Stimulated activated naive CD8-positive, alpha-beta T cell treated with anti-CD3 and anti-CD28 coated beads, Interleukin-15, Interleukin-2, amounts not matched to agents 100 U/mL and 50 U/mL, for 24 hours (primary cell): ENCODE measurements at places on chromosomes 13 and 19.
A peak's percentile ranks its signal among the peaks of the same experiment; 100 is the strongest.

DNA sequence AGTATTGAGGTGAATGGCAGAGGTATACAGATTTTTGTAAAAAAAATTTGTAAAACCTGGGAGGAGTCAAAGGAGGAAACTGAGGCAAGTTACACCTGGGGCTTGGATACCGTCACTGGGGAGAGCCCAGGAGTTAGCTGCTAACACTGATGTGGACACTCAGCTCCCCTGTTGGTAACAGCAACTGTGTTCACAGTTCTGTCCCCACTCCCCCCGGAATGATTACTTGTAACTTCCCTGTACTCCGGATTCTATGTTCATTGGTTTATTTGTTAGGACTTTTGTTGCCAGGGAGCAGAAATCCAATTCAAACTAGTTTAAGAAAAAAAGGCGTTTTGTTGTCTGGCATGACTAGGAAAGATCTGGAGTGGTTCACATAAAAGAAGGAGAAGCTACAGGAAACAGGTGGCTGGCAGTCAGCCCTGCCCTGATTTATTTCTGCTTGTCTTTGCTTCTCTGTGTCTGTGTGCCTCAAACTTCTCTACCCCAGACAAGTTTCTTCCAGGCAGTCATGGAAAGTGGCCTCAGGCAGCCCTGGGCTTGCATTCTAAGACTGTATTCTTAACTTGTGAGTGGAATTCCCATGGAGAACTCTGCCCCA, 2.3 kb upstream of the GPR12 start:
- DNase-seq: no peak

GRCh38 chr13:101416181-101417042, at the start of gene NALCN:
Gene NALCN, minus strand, starts transcription at chr13:101416508. Its CDS starts 17,382 bp downstream, at chr13:101399126.
- peak; percentile 6 for DNase-seq

- no peak for DNase-seq
These were observed 1241.5 kb upstream of the MIR17HG start for GRCh38 chr13:90105849-90106496.

DNA sequence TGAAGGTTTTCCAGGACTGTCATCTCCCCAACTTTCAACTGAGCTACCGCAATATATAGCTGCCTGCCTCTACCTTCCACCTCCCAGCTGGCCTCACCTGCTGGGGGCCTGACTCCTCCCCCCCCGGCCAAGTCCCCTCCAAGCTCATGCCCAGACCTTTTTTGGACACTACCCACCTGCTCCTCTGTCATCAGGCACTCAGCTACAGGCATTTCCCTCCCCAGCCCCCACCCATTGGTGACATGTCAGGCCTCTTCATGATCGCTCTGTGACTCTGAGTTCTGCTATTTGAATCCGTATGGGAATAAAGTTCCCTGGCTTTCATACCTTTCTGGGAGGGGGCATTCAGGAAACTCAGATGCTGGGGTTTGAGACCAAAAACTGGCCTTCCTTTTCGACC, 1.8 kb downstream of the PRKACA start:
- no peak for DNase-seq

- no peak for DNase-seq
These were observed 7.5 kb downstream of the PLAUR start for GRCh38 chr19:43662487-43662886.

GRCh38 chr19:44848036-44848811, 2.1 kb downstream of the NECTIN2 start:
- DNase-seq: no peak

- no peak for DNase-seq
These were observed 124.2 kb downstream of the LMO7 start for GRCh38 chr13:75760131-75761021.

GRCh38 chr13:38617936-38618335, 68.9 kb upstream of the FREM2 start:
- DNase-seq: no peak

DNA sequence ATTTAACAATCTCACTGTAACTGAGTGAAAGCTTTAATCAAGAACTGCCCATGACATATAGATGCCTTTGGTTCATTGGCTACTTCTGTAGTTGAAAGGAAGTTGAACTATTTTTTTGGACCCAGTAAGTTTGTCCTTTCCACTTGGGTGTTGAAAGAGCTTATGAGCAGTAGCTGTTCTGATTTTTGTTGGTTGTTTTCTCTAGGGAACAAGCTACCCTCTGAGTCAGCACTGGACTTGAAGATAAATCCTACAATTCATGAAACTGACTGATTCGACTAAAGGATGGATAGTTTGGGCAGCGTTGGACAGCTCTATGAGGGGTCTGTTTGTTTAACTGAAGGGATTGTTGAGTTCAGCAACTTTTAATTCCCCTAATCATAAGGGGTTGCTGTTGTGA, 101.0 kb downstream of the PAN3 start:
- DNase-seq: no peak

GRCh38 chr19:8866344-8866743, 34.2 kb downstream of the MBD3L1 start:
- DNase-seq: no peak

GRCh38 chr13:113968463-113969310, 5.2 kb downstream of the C13orf46 start:
- DNase-seq: no peak

DNA sequence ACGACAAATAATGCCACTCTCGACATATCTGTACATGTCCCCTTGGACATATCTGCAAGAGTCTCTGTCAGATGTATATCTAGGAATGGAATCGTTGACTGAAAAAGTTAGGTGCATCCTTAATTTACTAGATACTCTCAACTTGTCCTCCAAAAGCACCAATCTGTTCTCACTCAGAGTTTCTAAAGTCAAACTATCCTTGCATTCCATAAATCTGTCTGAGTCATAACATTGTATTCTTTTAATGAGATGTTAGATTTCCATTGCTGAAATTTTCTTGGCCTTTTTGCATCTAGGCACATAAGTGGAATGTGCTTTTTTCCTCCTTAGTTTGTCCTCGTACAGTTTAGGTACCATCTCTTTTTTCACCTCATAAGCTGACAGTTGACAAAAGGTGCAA, 139.8 kb downstream of the PTPRS start:
- no peak for DNase-seq

- peak; percentile 7 for DNase-seq
These were observed 380.8 kb downstream of the LMO7 start for GRCh38 chr13:76016799-76017400.

DNA sequence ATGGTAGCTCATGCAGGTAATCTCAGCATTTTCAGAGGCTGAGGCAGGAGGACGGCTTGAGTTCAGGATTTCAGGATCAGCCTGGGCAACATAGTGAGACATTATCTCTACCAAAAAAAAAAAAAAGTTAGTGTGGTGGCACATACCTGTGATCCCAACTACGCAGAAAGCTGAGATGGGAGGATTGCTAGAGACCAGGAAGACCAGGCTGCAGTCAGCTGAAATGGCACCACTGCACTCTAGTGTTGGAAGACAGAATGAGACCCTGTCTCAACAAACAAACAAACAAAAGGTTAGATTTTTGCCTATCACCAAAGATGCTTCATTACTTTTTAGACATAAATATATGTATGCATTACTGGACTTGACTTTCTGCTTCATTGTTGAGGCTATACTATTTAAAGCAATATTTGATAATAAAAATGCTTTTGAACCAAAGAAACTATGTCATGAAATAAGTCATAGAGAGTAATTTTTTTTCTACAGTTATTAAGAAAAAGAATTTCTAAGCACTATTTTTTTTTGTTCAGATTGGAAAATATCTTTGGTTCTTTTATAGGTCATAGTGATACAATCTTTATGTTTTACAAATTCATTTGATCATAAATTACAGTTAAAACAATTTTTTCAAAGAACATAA, 1180.1 kb upstream of the ATXN8OS start:
- no peak for DNase-seq

DNA sequence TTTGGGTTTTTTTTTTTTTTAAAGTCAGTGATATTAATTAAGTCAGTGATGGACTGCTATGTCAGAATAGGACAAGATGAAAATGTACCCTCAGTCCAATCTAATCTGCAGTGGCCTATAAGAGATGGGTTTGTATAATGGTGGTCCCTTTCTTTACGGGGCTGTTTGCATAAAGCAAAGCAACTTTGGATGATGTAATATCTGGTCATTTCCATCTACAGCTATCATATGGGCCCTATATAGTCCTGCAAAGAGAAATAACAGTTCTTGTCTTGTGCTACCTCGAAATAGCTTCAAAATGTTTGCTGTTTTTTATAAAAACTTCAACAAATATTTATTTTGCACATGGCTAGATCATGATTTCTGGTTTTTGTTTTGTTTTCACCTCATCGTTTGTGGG, 20.2 kb upstream of the POMP start:
- no peak for DNase-seq

- DNase-seq: no peak
These were observed 78.5 kb upstream of the NBEA start for GRCh38 chr13:34863360-34864135.

- no peak for DNase-seq
These were observed 716 bp upstream of the MAP2K2 start for GRCh38 chr19:4124638-4125037.

DNA sequence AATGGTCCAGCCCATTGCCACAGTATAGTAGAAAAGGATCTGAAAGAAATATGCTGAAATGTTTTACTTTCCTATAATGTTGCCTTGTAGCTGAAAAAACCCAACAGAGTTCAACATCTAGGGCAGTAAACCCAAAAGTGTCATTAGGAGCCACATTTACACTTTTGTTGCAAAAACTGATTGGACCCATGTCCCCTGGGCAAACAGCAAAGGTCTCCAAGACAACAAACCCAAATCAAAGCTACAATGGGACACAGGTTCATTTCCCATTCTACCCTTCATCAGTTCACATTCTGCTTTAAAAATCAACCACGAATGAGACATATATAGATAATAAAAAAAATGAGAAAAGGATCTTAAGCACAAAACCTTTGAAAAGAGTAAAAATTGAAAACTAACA, 744.8 kb downstream of the PCDH17 start:
- no peak for DNase-seq

DNA sequence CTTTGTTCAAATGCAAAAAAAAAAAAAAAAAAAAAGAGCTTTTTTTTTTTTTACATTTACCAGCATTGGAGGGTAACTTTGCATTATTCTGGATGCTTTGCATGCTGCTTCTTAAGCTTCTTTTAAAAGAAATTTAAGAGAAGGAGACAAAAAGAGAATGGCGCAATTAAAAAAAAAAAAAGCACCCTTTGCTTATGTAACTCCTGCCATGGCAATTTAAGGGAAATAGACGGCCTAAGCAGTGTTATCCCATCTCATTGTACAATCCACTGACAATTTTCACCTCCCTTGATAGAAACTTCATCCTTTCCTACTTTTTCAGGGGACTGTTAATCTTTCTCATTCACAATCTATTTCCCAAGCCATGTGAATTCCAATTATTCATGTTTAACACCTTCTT, 129.8 kb downstream of the KCTD12 start:
- no peak for DNase-seq

DNA sequence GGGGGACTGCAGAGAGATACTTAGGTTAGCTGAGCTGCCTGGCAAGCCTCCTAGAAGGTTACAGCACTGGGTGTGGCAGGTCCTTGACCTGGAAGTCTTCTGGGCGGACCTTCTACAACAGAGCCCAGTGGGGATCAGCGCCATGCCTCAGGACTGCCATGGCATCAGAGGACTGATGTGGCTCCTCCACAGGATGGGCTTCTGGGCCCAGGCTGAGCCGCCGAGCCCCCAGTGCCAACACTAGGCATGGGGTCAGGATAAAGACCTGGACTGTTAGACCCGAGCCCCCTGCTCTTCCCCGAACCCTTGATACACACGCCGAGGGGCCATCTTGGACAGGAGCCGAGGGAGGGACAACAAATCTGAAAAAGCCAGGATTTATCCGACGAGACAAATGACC, 64.0 kb upstream of the SOX21 start:
- no peak for DNase-seq

DNA sequence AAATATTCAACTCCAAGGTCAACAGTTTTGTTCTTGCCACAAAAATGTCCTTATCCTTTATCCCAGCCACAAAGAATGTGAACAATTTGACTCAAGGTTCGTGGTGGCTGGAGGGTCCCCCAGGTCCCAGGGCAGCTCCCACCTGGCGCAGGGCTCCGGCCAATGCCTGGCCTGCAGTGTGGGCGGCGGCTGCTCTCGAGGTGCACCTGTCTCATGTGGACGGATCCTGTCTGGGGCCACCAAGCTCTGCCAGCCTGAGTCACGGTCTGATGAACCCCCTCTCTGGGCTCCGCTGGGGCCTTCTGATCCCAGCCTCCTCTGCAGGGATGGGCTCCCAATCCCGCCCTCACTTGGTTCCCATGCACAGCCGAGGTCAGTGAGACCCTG, 49.4 kb downstream of the GAS6 start:
- no peak for DNase-seq

DNA sequence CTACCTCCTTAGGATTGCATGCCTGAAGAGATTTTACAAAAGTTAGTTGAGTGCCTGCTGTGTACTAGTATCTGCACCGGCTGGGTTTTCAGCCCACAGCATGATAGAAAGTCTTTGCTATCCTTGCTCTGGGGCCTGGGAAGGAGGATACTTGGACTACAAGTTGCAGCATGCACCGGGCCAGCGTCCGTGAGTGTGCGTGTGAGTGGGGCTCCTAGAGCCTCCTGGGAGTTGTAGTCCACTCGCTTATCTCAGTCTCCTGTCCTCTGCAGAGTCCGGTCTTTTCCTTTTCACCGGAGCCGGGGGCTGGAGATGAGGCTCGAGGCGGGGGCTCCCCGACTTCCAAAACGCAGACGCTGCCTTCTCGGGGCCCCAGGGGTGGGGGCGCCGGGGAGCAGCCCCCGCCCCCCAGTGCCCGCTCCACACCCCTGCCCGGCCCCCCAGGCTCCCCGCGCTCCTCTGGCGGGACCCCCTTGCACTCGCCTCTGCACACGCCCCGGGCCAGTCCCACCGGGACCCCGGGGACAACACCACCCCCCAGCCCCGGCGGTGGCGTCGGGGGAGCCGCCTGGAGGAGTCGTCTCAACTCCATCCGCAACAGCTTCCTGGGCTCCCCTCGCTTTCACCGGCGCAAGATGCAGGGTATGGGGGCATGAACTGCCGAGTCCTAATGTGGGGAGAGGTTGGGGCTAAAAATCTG, 20.6 kb downstream of the BRSK1 start:
- peak; percentile 29 for DNase-seq

- DNase-seq: no peak
These were observed 83.5 kb upstream of the STARD13 start for GRCh38 chr13:33369073-33369472.

DNA sequence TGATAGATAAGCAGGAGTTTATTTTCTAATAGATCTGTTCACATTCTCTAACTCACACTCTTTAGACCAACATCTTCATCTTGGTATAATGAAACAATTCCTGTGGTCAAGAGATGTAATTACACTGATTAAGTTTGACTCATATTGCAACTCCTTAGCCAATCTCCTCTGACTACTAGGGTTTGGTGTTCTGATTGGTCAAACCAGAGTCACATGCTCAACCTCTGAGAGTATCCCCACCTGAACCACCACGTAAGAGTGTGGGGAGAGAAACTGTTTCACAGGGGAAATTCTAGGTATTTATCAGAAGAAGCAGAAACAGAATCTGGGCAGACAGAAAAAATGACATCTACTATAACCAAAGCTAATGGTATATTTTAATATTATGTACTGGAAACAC, 42.4 kb downstream of the UQCRFS1 start:
- no peak for DNase-seq
